Coronary artery (tissue), 2 donors: ENCODE measurements at places on chromosomes 12 and 14.

GRCh38 chr12:75414671-75415070, 23.8 kb downstream of the GLIPR1L2 start:
- DNase-seq = no peak

DNA sequence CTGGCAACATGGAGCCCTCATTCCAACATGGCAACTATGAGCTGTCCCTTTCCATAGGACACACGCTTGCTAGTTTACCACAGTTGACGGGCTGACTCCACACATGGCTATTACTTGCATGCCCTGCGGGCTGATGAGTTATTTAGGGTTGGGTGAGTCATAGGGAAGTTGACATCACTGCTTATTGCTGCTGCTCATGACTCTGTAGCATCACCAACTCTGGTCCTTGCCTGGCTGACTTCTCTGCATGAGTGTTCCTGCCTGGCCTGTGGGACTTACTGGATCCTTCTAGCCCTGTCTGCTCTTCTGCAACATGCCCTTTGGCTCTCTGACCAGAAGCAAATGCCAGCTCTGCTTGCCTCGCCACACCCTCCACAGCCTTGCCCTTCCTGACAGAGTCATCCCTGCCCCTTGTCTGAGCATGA, 199.5 kb downstream of the ANO6 start:
- peak; percentile 78 for DNase-seq

DNA sequence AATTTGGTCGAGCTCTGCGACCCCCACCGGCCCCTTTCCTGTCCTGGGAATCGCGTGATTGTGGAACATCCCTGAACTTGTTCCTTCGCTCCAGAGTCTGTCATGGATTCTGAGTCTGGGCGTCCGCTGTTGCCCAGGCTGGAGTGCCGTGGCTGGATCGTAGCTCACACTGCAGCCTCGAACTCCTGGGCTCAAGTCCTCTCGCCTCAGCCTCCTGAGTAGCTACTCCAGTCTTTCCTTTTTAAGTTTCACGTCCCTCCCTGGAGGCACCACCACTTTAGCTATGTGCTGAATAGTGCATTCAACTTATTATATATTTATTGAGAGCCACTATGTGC, 698 bp downstream of the ACOT6 start:
- no peak for DNase-seq

DNA sequence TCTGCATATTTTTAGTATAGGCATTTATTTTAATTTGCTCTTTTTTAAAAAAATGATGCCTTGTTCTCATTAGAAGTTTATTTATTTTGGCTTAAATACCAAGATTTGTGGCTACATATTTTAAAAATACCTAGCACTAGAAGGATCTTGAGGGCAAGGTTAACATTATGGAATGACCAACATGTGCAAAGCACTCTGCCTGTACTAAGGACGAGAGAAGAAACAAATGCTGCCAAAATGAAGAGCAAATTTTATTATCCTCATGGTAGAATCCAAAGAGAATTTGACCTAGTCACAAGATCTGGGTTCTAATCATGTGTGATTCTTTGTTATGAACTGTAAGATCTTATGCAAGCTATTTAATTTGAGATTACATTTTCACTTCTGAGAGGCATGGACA, 2.8 kb downstream of the CAND1 start:
- DNase-seq = no peak

DNA sequence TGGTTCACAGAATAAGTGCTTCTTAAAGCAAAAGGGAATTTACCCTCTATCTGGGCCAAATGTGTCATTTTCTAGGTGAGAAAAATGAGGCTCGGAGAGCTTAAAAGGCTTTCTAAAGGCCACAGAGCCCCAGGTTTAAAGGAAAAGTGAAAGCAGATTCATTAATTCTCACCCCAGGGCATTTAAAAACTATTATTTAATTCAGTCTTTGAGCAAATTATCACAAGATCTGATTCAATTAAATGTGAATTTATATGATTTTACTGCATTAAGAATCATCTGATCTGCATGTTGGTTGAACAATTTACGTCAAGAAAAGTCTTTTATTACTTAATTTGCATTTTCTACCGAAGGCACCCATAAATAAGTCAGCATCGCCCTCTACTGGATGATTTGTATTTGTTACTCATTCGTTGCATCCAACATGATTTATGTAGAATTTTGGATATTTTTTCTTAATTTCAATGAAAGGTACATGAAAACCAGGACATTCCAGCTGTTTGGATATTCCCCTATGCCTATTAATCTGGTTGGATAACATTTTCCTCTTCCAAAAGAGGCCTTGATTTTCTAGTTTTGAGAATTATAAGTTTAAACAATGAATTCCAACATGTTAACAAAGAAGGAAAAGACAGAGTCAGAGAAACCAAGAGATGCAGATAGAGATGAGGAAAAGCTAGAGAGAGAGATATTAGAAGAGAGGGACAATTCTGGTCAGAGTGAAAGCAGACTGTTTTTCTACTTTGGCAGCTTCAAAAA, 19.1 kb upstream of the DHRS7 start:
- no peak for DNase-seq

- DNase-seq = no peak
Observed at GRCh38 chr12:57190821-57191220, 25.8 kb upstream of the NXPH4 start.

- no peak for DNase-seq
Observed at GRCh38 chr12:64691795-64692583, 67.2 kb downstream of the GNS start.
